PC-3 (cell line): ENCODE measurements at places on chromosomes 16 and 17.

DNA sequence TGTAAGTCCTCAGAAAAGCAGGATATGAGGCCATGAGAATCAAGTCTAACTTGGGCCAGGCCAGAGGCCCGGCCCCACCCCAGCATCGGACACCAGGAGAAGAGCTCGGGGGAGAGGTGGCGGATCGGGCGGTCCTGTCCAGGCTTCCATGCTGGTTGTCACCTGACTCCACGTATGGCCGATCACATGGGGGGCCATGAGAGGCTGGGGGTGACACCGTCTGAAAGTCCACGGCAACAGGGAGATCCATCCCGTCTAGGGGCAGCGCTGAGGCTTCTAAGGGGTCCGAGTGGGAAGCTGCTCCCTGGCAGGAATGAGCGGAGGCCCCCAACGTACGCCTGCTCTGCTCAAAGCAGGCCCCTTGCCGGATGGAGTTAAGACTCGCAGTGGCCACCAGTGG is 25.8 kb downstream of the ENGASE start:
- H3K36me3 ChIP-seq: no peaks in the 10 kb centered on the region
- no peak overlapping the region for H3K4me3 ChIP-seq
- peaks cover 68% of the 10 kb centered on the region for H3K27me3 ChIP-seq

GRCh38 chr17:79783891-79784290 is 5.9 kb downstream of the CBX2 start:
- no peaks in the 10 kb centered on the region for H3K27me3 ChIP-seq
- peaks cover 38% of the 10 kb centered on the region; the same call in 1 of the 2 replicates for H3K36me3 ChIP-seq
- H3K27ac ChIP-seq: no peak overlapping the region
- peaks cover 13% of the 10 kb centered on the region for H3K4me1 ChIP-seq
- no peak overlapping the region for H3K4me3 ChIP-seq

GRCh38 chr16:17328932-17329331 is 141.8 kb downstream of the XYLT1 start:
- H3K36me3 ChIP-seq: no peaks in the 10 kb centered on the region
- H3K4me3 ChIP-seq: no peak overlapping the region
- no peaks in the 10 kb centered on the region for H3K27me3 ChIP-seq
- no peak for DNase-seq
- no peak overlapping the region for H3K27ac ChIP-seq

DNA sequence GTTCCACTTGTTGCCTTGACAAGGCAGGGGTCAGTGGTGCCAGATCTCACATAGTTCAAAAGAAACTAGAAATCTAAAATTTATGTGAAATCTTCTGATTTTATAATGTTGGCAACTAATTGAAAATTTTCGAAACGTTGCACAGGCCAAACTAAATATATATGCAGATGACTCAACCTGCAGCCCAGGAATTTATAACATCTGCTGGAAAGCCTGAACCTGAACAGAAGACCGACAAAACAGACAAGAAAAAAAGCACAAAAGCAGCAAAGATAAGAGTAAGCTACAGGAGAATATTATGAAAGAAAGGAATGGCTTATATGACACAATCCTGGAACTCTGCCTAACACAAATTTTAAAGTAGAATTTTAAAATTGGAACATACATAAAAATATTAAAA is 207.6 kb downstream of the CEP112 start:
- no peaks in the 10 kb centered on the region for H3K27me3 ChIP-seq
- H3K36me3 ChIP-seq: no peaks in the 10 kb centered on the region
- DNase-seq: no peak
- no peak overlapping the region for H3K4me3 ChIP-seq
- no peak overlapping the region for H3K27ac ChIP-seq
- 0 out of 2 replicates have a peak, but pooled peaks cover 4% of the 10 kb centered on the region for H3K4me1 ChIP-seq

- DNase-seq: peak; percentile 17
- H3K4me3 ChIP-seq: no peak overlapping the region
- no peaks in the 10 kb centered on the region for H3K36me3 ChIP-seq
- no peak overlapping the region for H3K27ac ChIP-seq
- 0 out of 2 replicates have a peak, but pooled peaks cover 3% of the 10 kb centered on the region for H3K4me1 ChIP-seq
- H3K27me3 ChIP-seq: no peaks in the 10 kb centered on the region
Observed at GRCh38 chr17:70813355-70813930, 644.1 kb downstream of the KCNJ2 start.

DNA sequence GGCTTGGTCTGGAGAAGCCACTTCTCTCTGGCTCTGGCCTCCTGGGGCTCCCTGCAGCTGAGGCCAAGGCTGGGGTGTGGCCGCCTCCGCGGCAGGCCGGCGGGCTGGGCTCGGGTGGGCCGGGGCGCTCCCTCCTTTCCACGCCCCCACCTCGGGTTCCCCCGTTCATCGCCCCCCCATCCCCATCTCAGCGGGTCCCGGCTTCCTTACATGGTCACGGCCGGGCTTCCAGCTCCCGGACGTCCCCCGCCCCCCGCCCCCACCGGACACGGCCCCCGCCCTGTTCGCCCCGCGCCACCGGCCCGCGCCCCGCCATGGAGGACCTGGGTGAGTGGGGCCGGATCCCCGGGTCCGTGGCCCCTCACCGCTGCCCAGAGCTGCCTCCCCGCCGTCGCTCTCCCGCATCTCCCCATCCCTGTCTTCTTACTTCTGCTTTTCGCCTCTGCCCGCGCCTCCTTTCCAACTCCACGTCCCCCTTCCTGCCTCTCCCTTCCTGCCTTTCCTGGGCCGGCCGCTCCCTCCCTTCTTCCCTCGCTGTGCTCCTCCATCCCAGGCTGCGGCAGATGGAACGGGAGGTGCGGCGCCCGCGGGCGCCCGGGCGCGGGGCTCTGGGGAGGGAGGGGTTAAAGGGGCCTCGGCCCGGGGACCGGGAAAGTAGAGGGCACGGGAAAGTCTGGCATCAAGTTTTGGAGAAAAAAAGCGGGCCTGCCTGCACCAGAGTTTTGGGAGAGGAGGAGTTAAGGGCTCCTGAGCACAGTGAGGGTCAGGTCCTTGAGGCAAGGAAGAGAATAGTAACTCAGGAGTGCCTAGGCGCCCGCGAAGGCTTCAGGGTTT is at the start of gene TGFB1I1:
TGFB1I1 (plus strand) TSS at position 278 of the 834 bp plus-strand sequence; CDS start at position 315, 37 bp downstream.
- H3K27ac ChIP-seq: no peak within 1 kb of the TSS
- peak within 1 kb of the TSS; percentile 73 for H3K4me3 ChIP-seq
- no peaks in the 10 kb centered on the region for H3K36me3 ChIP-seq
- H3K27me3 ChIP-seq: no peaks in the 10 kb centered on the region
- H3K4me1 ChIP-seq: no peaks in the 10 kb centered on the region; the same call in 1 of the 2 replicates

DNA sequence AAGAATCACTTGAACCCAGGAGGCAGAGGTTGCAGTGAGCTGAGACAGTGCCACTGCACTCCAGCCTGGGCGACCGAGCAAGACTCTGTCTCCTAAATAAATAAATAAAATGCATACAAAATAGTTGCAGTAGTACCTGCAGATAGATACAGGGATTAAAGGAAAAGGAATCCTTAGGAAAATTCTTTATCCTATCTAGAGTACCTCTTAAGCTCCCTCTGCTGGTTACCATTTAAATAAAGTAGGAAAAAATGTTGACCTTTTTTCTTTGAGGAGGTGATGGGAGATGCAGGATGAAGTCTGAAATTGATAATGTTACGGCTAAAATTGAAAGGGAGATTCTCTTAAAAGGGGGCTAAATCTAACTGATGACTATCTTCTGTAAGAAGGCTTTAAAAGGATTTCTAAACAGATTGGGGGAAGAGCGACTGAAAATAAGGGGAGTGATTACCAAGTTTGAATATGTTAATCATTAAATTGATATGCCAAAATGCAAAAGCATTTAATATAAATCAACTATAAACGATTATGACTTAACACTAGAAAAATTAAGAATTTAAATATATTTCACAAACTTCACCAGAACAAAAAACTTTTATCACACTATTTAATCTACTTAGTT is 29.4 kb downstream of the C16orf87 start:
- no peaks in the 10 kb centered on the region for H3K4me1 ChIP-seq
- DNase-seq: peak; percentile 57
- H3K36me3 ChIP-seq: no peaks in the 10 kb centered on the region
- H3K27me3 ChIP-seq: no peaks in the 10 kb centered on the region

DNA sequence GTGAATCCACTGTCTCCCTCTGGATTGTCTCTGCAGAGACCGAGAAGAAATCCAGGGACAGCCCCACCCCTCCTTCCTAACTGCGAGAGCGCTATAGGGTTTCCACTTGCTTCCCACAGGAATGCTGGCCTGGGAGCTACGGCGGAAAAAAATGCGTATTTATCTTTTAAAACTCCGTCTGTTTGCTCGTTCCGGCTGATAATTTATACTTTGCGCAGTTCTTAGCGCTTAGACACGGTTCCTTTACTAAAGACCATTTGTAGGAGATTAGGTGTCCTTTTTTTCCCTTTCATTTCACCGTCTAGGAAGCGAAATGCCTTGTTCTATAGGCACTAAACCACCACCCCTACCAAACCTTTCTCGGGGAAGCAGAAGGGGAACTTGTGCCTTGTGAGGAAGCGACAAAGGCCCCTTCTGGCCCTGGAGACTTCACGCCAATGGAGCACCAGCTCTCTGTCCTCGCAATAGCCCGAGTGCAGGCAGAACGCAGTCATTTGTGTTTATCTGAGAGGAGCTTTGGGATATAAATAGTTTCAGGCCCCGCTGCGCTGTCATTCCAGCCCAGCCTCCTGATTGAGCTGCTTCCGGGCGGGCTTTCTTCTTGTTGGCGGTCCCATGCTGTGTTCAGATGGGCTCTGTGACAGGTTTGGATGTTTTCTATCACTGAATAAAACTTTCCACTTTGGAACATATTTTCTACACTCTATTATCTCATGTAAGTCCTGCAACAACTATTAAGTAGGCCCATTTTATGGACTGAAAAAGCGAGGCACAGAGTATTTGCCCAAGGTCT is 791 bp upstream of the SUPT4H1 start:
- H3K27me3 ChIP-seq: no peaks in the 10 kb centered on the region
- peak overlapping the region; percentile 63 for H3K27ac ChIP-seq
- peak overlapping the region; percentile 97 for H3K4me3 ChIP-seq
- peaks cover 15% of the 10 kb centered on the region for H3K4me1 ChIP-seq

DNA sequence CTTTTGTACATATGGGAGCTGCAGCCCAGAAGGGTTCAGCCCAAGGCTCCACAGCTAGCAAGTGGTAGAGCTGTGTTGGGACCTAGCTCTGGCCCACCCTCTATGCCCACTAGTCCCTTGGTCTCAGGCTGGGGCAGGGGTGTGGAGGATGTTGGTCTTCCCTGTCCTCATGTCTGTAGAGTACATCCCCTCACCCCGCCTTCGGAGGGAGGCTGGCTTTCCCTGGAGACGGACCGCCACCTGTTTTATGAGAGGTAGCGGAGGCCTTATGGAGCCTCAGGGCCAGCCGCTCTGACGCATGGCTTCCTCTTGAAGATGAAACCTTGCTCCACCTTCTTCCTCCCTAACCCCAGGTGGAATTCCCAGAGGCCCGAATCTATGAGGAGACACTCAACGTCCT is 8.4 kb downstream of the TNFAIP1 start:
- H3K36me3 ChIP-seq: peaks cover 10% of the 10 kb centered on the region; the same call in 1 of the 2 replicates
- H3K27me3 ChIP-seq: no peaks in the 10 kb centered on the region
- peaks cover 28% of the 10 kb centered on the region for H3K4me1 ChIP-seq
- no peak overlapping the region for H3K27ac ChIP-seq
- DNase-seq: no peak

GRCh38 chr17:2971851-2972250 is 91.6 kb downstream of the OR1D5 start:
- H3K4me1 ChIP-seq: peaks cover 7% of the 10 kb centered on the region; the same call in 1 of the 2 replicates
- H3K36me3 ChIP-seq: no peaks in the 10 kb centered on the region
- H3K4me3 ChIP-seq: no peak overlapping the region
- H3K27me3 ChIP-seq: no peaks in the 10 kb centered on the region
- no peak for DNase-seq
